Right renal cortex interstitium (tissue), 3 donors: ENCODE measurements at places on chromosomes 1 and 21. TPM values are rescaled to one million over a fixed set of nuclear protein-coding genes. Genes with fewer than 3 reads are reported as not detected.

The GPR37L1 gene
- polyA plus RNA-seq = 0.03 TPM

The LEMD1 gene
- 3.6 TPM for polyA plus RNA-seq

DNA sequence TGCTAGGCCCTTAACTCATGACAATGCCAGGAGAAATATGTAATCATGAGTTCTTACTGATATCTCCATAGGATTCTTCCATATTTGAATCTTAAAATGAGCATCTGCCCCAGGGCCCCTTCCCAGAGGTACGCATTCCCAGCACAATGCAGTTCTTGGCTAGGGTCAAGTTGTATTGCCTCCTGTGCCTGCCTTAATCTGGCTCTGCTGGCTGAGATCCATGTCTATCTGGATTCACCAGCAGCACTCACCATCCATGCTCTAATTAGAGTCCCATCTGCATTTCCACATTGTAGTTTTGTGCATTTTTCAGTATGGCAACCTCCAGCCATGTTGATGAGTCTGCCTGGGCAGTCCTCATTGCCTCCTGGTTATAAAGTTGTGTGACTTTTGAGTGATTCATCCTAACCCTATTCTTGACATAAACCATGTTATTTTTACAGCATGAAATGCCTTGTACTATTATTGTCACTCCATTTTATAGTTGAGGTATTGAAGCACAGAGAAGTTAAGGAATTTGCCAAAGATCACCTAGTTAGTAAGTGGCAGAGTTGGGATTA lies 55.9 kb downstream of the CAMSAP2 start:
- DNase-seq = no peak

GRCh38 chr1:47764461-47765046 lies 232.6 kb downstream of the TRABD2B start:
- no peak for DNase-seq

- DNase-seq = no peak
These were observed 7.5 kb downstream of the PPP1R12B start for GRCh38 chr1:202355944-202356553.

DNA sequence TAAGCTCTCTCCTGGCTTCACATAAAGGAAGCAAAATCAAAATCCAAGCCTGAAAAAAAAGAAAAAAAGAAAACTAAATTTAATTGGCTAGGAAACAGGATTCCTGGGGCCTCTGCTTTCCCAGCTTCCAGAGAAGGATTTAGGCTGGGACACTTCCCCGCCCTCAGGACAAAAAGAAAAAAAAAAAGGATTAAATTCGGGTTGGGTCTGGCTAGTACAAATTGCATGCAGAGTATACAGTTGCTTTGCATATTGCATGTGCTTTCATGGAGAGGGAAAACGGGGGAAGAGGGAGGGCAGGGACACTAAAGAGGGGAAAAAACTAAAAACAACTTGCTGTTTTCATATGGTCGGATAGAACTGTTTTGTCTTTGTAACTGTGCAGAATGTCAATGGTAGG lies 42.7 kb downstream of the OLIG1 start:
- no peak for DNase-seq
